Upper lobe of left lung (tissue), 6 donors: ENCODE measurements at places on chromosomes 12 and 14.

- H3K4me1 ChIP-seq = no peaks in the 10 kb centered on the region
- no peak overlapping the region for H3K27ac ChIP-seq
- H3K36me3 ChIP-seq = no peaks in the 10 kb centered on the region
- no peak overlapping the region for H3K4me3 ChIP-seq
- H3K27me3 ChIP-seq = no peaks in the 10 kb centered on the region
These were observed 141.0 kb downstream of the RASSF9 start for GRCh38 chr12:85695097-85695715.

DNA sequence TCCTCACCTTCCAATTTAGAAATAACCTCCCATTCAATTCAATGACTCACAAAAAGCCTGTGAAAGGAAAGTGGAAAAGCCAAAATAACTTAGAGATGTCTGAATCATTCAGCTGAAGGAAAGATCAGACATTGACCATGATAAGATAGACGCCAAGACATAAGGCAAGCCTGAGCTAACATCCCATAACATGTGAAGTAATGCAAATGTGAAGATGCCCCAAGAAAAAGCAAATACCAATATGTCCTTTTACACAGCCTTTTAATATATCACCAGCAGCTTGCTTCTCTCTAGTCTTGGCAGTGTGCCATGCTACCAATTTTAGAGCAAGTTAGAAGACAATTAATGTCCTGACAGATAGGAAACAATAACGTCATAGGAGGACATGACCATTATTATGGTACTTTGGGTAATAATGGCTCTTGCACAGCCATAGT, 2.4 kb upstream of the NUMB start:
- H3K4me1 ChIP-seq = peaks cover 77% of the 10 kb centered on the region
- H3K27me3 ChIP-seq = no peaks in the 10 kb centered on the region
- no peak overlapping the region for H3K27ac ChIP-seq
- no peak overlapping the region for H3K4me3 ChIP-seq
- no peak for DNase-seq

DNA sequence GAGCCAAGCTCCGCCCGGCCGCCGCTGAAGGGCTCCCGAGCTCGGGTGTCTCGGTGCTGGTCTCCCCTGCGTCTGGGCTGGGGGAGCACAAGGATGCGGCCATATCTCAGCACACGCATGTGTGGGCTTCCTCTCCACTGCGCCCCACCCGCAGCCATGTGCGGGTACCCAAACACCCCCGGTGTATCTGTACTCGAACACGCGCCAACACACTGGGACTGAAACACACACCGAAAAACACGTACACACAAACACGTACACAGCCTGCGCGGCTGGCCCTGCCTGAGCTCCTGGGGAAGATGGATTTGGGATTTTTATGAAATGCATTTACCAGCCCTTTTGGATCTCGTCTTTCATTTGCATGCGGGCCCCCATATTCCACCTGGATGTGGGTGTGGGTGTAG, 897 bp upstream of the TBX3 start:
- H3K27ac ChIP-seq = peak overlapping the region; percentile 94
- H3K36me3 ChIP-seq = no peaks in the 10 kb centered on the region
- peak overlapping the region; percentile 44 for H3K4me3 ChIP-seq
- DNase-seq = no peak

DNA sequence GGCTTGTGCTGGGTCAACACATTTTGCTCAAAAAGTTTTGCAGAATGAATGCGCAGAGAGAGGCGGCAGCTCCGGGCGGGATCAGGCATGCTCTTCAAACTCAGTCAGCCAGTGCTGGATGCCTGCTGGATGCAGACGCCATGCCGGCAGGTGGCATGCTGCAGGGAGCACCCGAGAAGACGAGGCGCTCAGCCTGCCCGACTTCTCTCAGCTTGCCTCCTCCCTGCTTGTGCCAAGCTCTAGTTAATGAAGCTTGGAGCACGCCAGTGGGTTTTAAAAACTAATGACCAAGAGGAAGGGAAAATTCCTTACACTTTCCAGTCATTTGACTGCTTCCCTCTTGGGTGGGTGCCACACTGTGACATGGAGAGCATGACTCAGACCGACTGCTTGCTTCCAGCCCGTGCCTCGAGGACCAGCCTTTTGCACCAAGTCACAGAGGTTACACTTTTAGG, 39.8 kb downstream of the SLC24A4 start:
- H3K4me3 ChIP-seq = no peak overlapping the region
- no peak for DNase-seq
- no peaks in the 10 kb centered on the region for H3K27me3 ChIP-seq
- H3K36me3 ChIP-seq = no peaks in the 10 kb centered on the region
- H3K4me1 ChIP-seq = no peaks in the 10 kb centered on the region

GRCh38 chr12:29310899-29311298, 70.1 kb downstream of the ERGIC2 start:
- H3K36me3 ChIP-seq = no peaks in the 10 kb centered on the region
- H3K27ac ChIP-seq = no peak overlapping the region
- no peak for DNase-seq
- H3K4me1 ChIP-seq = no peaks in the 10 kb centered on the region
- no peak overlapping the region for H3K4me3 ChIP-seq
- H3K27me3 ChIP-seq = no peaks in the 10 kb centered on the region

- no peak overlapping the region for H3K27ac ChIP-seq
- no peaks in the 10 kb centered on the region for H3K36me3 ChIP-seq
- H3K4me1 ChIP-seq = peaks cover 58% of the 10 kb centered on the region
- H3K4me3 ChIP-seq = no peak overlapping the region
These were observed 2.7 kb downstream of the KTN1 start for GRCh38 chr14:55582746-55583145.

- H3K27me3 ChIP-seq = no peaks in the 10 kb centered on the region
- no peaks in the 10 kb centered on the region for H3K36me3 ChIP-seq
- DNase-seq = peak; percentile 61
These were observed 11.6 kb upstream of the FOXN3 start for GRCh38 chr14:89428546-89429198.

- no peak overlapping the region for H3K4me3 ChIP-seq
- no peak for DNase-seq
- H3K27ac ChIP-seq = no peak overlapping the region
- peaks cover 3% of the 10 kb centered on the region for H3K36me3 ChIP-seq
- H3K4me1 ChIP-seq = no peaks in the 10 kb centered on the region
These were observed 10.3 kb upstream of the PGAM5 start for GRCh38 chr12:132700212-132700822.

GRCh38 chr12:46773586-46774321, 52.0 kb downstream of the SLC38A4 start:
- H3K27ac ChIP-seq = no peak overlapping the region
- DNase-seq = no peak
- H3K36me3 ChIP-seq = no peaks in the 10 kb centered on the region
- no peaks in the 10 kb centered on the region for H3K4me1 ChIP-seq
- no peaks in the 10 kb centered on the region for H3K27me3 ChIP-seq

- no peaks in the 10 kb centered on the region for H3K36me3 ChIP-seq
These were observed 446.7 kb upstream of the TMEM132C start for GRCh38 chr12:127820271-127820670.

DNA sequence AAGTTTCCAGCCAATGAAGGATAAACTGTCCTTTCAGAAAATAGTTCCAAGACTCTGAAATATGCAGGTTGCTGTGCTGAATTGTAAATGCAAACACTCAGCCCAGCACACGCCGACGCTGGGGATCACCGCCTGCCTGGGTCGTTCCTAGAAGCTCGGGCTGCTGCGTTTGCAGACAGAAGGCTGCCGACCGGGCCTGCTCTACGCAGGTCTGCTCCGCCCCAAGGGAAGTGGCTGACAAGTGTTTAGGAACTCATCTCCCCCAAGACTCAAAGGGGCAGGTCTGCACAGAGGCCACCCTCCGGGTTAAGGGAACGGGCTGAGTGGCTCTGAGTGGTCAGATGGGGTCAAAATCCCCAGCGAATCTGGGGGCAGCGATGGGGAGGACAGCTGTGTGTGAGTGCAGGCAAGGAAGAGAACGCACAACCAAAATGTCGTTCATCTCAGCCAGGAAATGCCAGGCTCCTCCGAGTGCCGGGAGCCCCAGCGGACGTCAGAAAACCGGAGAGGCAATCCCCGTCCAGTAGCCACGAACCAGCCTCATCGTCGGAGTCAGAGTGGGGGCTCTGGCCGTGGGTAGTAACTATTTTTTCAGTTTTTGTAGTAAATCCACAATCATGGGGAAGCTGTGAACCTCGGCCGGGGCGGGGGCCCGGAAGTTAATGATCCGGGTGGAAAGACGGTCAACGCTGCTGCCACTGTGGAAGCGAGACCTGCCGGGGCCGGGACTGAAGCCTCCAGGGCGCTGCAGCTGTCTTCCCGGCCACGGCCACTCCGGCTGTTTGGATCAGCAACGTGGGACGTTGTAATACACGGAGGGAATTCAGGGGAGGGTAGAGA, 6.0 kb downstream of the GALNT9 start:
- peaks cover 14% of the 10 kb centered on the region for H3K4me1 ChIP-seq
- peak; percentile 69 for DNase-seq
- H3K4me3 ChIP-seq = no peak overlapping the region
- no peak overlapping the region for H3K27ac ChIP-seq

- no peaks in the 10 kb centered on the region for H3K4me1 ChIP-seq
- H3K27me3 ChIP-seq = no peaks in the 10 kb centered on the region
- H3K4me3 ChIP-seq = no peak overlapping the region
- no peaks in the 10 kb centered on the region for H3K36me3 ChIP-seq
These were observed 77.6 kb downstream of the ALX1 start for GRCh38 chr12:85357609-85358008.

DNA sequence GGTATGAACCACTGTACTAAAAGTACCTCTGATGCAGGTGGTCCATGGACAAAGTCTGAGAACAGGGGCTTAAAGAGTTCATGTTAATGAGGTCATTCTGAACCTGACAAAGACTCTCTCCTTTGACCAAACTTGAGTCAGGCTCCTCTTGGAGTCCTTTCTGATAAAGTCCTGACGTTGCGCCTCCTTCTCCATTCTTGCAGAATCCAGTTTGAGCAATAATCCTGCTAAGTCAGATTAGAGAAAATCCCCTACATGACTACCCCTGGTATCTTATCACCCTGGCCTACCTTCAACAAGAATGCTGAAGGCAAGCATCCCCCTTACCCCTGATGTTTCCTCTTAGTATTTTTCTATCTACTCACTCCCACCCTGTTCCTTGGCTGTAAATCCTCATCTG, 46.0 kb upstream of the ISM2 start:
- no peak for DNase-seq
- no peak overlapping the region for H3K4me3 ChIP-seq
- H3K27me3 ChIP-seq = no peaks in the 10 kb centered on the region
- H3K4me1 ChIP-seq = peaks cover 6% of the 10 kb centered on the region
- peaks cover 14% of the 10 kb centered on the region for H3K36me3 ChIP-seq

- H3K27me3 ChIP-seq = no peaks in the 10 kb centered on the region
- H3K27ac ChIP-seq = no peak overlapping the region
- H3K4me1 ChIP-seq = peaks cover 8% of the 10 kb centered on the region
- DNase-seq = no peak
These were observed 17.2 kb downstream of the RILPL1 start for GRCh38 chr12:123516216-123516780.

DNA sequence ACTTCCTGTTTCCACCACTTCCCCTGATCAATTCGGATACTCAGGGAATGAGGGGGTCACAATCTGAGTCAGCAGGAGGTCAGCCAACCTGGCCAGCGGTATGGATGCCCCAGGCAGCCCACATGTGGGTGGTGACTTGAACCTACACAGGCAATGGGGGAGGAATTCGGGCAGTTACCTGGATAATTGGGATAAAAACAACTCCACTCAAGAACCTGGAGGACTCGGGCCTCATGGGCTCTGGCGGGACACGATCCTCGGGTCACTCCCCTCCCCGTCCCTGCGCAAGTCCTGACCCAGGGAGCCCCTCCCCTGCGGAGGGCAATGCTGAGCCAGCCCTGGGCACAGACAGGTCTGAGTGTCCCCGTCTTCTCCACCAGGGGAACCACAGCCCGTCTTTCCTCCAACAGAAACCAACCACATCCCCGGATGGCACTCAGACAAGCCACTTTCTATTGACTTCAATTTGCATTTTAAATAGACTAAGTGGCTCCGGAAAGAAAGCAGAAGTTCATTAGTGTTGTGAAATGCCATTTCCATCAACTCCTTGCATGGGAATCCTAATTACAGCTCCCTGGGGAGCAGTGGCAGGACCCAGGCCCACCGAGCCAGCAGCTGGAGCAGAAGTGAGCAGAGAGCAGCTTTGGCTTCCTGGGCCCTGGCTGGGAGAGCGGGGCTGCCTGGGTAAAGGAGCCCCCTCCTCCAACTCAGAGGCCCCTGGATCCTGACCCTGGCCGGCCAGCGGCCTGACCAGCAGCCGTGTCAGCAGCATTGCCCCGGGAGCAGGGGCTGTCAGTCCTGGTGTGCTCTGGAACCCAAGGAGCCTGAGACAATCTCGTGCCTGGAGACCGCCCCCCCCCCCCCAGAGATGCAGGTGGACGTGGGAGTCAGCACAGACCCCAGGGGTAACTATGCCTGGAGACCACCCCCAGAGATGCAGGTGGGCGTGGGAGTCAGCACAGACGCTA, 374.1 kb downstream of the ADGRD1 start:
- DNase-seq = no peak
- H3K4me1 ChIP-seq = no peaks in the 10 kb centered on the region
- H3K36me3 ChIP-seq = no peaks in the 10 kb centered on the region
- H3K27me3 ChIP-seq = no peaks in the 10 kb centered on the region
- no peak overlapping the region for H3K27ac ChIP-seq

- H3K4me1 ChIP-seq = peaks cover 29% of the 10 kb centered on the region
- no peaks in the 10 kb centered on the region for H3K36me3 ChIP-seq
- H3K27ac ChIP-seq = no peak overlapping the region
- H3K4me3 ChIP-seq = no peak overlapping the region
- peak; percentile 81 for DNase-seq
- peaks cover 29% of the 10 kb centered on the region for H3K27me3 ChIP-seq
These were observed 1.3 kb upstream of the ASCL1 start for GRCh38 chr12:102955926-102956737.

DNA sequence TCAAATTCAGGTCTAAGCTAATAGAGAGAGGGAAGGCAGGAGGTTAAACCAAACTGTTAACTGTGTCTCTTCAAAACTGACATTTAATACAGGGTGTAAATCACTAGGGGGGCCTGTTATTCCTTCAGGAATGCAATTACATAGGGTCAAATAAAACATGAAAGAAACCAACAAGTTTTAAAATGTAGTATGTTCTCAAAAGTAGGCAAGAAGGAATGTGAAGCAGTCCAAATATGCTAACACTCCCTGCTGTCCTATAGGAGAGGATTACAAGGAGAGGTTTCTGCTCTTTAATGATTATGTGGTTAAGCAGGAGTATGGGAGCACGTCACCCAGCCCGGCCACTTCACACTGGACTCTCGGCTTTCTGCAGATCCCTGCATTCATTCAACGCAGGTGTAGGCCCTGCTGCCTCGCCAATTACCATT, 42.5 kb upstream of the BMP4 start:
- no peaks in the 10 kb centered on the region for H3K36me3 ChIP-seq
- no peaks in the 10 kb centered on the region for H3K27me3 ChIP-seq

DNA sequence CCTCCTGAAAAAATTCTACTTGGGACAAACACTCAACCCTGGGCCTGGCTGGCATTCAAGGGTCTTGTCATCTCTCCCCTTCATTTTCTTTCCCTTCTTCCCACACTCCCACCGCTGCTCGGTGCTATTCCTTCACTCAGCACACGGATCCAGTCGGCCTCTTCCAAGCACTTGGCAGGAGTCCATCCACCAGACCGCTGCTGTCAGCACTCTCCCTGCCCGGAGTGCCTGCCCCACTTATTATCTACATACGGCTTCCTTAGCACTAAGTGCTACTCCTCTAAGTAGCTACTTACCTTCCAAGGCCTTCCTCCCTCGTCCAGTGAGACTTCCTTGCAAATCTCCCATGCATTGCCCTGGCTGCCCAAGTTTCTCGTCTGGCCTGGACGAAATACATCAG, 29.8 kb downstream of the CALM1 start:
- H3K27me3 ChIP-seq = no peaks in the 10 kb centered on the region
- H3K4me3 ChIP-seq = no peak overlapping the region
- no peaks in the 10 kb centered on the region for H3K36me3 ChIP-seq
- no peak for DNase-seq
